ENCODE measurements at places on chromosomes 5 and 9.

- DNase-seq: no peak
Measured at GRCh38 chr9:112247090-112247489, 72.0 kb upstream of the SUSD1 start.

DNA sequence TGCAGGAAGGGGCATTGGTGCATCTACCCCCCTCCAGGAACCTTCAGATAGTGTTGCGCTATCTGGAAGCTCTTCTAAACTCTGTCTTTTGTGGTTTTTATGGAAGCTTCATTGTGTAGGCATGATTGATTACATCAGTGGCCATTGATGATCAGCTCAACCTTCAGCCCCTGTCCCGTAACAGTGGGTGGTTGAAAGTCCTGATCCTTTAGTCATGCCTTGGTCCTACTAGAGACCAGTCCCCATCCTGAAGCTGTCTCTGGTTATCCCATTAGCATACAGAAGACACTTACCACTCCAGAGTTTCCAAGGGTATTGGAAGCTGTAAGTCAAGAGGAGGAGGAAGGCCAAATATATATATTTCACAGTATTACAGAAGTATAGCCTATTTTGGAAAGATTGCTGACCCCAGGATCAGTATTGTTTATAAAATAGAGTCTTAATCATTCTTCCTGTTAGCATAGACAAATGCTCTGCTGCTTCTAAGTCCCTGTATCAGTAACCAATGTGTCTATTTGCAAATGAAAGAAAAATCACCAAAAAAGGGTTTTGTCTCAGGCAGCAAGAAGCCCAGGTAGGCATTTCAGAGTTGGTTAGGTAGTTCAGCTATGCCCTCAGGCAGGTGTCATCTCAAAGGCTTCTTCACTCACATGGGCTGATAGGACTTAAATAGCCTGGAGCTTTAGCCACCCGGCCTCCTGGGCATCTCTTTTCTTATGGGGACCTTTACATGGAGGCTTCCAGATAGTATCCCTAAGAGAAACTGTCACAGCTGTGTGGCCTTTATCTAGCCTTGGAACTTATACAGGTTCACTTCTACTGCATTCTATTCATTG, 41.6 kb downstream of the SPIN1 start:
- no peak for DNase-seq

DNA sequence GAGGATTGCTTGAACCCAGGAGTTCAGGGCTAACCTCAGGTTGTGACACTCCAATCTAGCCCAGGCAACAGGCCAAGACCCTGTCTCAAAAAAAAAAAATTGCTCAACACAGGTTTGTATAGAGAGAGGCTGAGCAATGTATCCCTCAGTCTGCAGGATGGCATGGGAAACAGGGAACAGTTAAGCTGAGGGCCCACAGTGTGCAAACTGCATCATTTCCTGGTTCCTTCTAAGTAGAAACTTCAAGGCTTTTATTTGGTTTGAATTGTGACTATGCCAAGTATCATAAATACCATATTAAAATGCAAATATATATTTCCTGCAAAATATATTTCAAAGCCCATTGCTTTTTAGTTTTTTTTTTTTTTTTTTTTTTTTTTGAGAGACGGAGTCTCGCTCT, 13.7 kb upstream of the ROPN1L start:
- DNase-seq: no peak

DNA sequence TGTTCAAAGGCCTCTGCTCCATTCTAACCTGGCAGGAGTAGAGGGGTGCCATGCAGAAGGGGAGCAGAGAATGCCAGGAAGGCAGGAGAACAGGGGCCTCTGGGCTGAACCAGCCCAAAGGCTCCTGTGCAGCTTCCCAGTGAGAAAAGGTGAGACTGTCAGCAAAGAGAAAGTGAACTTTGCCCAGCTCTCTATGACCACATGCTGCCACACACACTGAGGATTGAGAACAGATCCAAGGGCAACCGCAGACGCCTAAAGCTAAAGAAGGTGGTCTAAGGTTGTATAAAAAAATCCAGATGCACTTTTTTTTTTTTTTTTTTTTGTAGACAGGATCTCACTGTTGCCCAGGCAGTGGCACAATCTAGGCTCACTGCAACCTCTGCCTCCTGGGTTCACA, 51.4 kb downstream of the ALDH7A1 start:
- no peak for DNase-seq

DNA sequence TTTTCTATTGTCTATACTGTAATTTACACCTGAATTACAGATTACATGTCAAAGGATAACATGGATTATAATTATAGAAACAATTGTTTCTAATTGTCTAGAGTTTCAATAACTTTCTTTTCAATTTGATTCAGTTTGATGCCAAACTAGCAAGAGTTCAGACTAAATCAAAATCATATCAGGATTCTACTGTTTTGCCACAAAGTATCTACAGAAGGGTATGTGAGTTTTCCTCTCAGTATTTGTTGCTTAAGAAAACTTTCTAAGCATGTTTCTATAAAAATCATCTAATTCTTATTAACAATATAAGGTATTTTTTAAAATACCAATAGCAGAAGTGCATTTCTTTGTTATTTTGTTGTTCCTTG, 12.5 kb downstream of the SELENOP start:
- no peak for DNase-seq

- no peak for DNase-seq
Measured at GRCh38 chr9:6598249-6598725, 47.2 kb downstream of the GLDC start.

DNA sequence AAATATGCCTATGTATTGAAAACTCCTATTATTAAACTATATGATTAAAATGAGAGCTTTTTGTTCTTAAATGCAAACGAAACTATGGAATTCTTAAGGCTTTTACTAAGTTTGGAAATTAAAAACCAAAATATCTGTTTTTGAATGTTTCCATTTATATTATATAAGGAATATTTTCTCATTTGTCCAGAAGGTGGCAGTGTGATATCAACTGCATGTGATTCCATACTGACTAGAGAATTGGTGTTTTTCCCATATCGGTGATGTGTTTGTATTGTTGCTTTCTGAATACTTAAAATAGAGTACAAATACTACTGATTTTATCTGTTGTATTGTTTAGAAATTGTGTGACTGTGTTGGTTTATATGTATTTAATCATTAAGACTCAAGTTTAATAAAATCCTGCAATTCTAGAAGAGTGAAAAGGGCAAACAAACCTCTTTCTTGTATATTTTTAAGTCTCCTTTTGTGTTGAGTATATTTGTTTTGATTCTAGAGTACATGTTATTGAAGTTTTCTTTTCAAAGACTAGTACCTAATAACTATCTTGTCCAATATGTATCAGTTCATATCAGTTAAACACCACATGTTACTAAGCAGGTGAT, 320.8 kb downstream of the CCDC171 start:
- DNase-seq: no peak

GRCh38 chr5:33725806-33726205, 166.0 kb downstream of the ADAMTS12 start:
- DNase-seq: no peak

GRCh38 chr9:134358026-134358661, 31.9 kb downstream of the RXRA start:
- no peak for DNase-seq

GRCh38 chr5:169088028-169088725, 212.8 kb downstream of the SLIT3 start:
- DNase-seq: no peak

DNA sequence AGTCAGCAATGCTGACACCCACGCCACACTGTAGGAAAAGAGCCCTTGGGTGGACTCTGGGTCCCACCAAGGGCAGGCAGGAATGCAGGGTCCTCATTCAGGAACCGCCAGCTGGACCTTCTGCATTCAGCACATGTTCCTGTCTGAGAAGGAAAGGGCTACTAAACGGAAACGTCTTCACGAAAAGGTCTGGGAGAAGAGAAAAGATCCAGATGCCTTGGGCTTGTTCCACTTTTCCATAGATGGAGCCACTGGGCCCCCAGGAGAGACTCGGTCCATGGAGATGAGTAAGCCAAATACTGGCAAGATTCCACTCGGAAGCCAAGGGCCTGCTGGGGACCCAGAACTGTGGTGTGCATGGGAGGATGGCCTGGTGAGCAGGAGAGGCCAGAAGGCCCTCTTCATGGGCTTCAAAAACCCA, 38.4 kb downstream of the LHFPL2 start:
- DNase-seq: no peak

GRCh38 chr9:98993570-98993945, 49.9 kb downstream of the COL15A1 start:
- DNase-seq: no peak

GRCh38 chr9:13414349-13414748, 134.9 kb upstream of the MPDZ start:
- DNase-seq: no peak

DNA sequence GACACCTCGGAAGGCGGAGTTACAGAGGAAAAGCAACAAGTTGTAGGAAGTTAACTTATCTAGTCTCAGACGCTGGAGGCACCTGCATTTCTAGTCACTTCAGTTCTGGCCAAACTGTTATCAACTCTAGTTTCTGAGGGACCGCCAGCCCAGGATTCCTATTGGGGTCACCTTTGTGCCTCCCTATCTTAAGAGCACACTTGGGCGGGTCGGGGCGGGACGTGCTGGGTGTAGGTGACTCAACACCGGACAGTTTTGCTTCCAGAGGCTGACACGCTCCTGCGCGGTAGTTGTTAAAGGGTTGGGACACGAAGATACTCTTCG, 679 bp upstream of the KDM4C start:
- peak; percentile 65 for DNase-seq

- no peak for DNase-seq
Measured at GRCh38 chr5:134580001-134580460, 52.6 kb downstream of the SAR1B start.

DNA sequence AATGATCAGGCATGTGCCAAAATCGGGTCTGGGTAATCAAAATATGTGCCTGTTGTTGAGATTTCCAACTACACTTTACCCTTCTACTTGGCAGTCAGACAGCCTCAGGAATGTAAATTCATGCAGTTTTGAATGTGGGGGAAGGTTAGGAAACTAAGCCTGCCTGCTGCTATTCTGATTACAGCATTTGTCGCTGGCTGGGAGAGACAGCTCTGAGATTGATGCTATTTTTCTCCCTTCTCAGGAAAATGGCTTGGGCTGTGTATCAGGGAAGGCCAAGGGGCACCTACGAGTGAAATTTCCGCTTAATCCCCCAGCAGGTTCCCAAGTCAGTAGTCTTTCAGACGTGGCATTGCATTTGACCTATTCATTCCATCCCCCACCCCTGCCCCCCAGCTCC, 3.6 kb upstream of the RGS7BP start:
- DNase-seq: no peak

DNA sequence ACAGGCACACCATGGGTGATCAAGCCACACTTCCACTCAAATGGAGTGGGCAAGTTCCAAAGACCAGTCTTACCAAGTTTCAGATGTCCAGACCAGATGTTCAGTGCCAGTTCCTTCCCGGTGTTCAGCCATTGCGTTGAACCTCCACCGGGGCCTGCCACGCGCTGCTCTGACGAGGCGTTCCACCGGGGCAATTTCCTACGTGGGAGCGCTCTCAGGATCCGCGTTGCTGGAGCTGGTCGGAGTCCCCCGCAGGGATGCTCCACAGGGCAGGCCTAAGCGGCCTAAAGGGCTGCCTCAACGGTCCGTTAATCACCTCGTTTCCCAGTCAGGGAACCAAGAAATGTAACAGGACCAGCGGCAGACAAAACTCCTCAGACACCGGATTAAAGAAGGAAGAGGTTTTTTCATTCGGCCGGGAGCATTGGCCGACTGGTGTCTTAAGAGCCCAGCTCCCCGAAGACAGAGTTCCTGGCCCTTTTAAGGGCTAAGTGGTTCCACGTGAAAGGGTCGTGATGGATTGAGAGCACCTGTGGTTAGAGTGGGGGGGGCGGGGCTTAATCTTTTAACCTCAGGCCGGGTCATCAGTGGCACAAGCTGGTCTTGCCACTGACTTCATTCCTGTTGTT, 35.7 kb upstream of the PPP1R26 start:
- no peak for DNase-seq

DNA sequence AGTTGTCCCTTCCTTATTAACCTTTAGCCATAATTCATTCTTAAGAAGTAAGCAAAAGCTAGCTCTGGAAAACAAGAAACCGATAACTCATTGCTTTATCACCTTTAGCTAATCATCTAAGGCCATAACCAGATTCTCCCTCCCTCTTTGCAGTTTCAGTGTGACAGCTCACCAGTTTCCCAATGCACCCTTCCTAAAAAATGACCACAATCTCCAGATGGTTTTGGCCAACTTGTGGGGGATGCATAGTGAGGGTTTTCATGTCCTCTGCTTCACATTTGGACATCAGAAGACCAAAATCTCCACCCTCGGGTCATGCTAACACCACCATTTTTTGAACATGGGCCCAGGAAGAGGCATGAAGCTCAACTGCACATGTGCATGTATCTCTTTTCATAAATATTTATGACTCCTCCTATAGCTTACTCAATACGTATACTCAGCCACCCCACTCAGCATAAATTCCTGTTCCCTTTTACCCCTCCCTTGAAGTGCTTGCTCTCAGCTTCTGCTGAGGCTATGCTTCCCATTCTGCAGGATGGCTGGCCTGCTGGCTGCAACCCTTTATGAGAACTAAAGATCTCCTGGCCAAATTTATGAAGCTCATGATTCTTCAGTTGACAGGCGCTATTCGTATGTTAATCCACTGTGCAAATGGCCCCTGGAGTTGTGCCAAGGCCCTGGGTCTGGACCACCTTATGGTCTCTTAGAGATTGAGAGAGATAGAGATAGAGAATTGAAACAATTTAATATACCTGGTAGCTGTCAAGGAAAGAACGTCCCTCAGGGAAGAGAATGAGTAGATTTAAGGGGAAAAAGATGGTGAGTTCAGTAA, 14.8 kb downstream of the PPP3R2 start:
- DNase-seq: no peak
